ENCODE measurements at places on chromosomes 2 and 18. TPM values are rescaled to one million over a fixed set of nuclear protein-coding genes. Genes with fewer than 3 reads are reported as not detected.

GRCh38 chr2:15556311-15556930 lies 4.7 kb downstream of the NBAS start:
- H3K4me3 ChIP-seq, result no peak overlapping the region
- H3K4me1 ChIP-seq, result peaks cover 19% of the 10 kb centered on the region
- no peak overlapping the region for H3K27ac ChIP-seq
- H3K27me3 ChIP-seq, result no peaks in the 10 kb centered on the region
- no peak for DNase-seq

DNA sequence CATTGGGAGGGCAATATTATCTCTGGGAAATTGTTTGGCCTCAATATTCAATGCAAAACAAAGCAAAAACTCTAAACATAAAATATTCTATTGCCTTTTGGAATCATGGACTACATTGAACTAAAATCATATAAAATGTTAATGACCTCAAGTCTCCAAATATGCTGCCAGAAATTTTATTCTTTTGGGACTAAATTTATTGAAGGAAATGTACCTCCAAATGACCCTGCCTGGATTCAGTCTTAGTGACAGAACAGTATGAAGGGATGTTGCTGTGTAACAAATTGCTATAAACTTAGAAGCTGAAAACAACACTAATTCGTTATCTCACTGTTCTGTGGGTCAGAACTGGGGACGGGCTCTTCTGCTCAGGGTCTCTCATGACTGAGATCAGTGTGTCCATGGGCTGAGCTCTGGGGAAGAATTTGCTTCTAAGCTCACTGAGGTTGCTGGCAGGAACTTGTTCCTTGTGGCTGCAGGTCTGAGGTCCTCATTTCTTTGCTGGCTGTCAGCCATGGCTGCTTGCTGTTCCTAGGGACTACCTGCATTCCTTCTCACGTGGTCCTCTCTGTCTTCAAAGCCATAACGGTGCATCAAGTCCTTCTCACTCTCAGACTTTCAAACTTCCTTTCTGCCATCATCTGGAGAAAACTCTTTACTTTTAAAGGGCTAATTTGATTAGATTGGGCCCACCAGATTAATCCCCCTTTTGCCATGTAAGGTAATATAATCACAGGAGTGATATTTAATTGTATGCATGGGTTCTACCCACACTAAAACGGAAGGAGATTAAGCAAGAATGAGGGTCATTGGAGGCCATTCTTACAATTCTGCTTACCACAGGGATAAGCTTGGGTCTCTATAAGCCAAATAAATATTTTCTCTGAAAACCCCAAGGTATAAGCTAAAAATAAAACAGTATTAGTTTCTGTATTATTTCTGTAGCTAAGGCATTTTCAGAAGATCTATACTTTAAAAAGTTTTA lies 149.0 kb downstream of the ADCYAP1 start:
- H3K27me3 ChIP-seq, result no peaks in the 10 kb centered on the region
- no peaks in the 10 kb centered on the region for H3K36me3 ChIP-seq
- DNase-seq, result no peak
- no peaks in the 10 kb centered on the region for H3K4me1 ChIP-seq
- no peak overlapping the region for H3K27ac ChIP-seq

- no peaks in the 10 kb centered on the region for H3K4me1 ChIP-seq
- no peak overlapping the region for H3K27ac ChIP-seq
- H3K36me3 ChIP-seq, result no peaks in the 10 kb centered on the region
- no peak for DNase-seq
- H3K4me3 ChIP-seq, result no peak overlapping the region
- no peaks in the 10 kb centered on the region for H3K27me3 ChIP-seq
Measured at GRCh38 chr2:228782281-228782680, 488.8 kb downstream of the PID1 start.

- H3K4me3 ChIP-seq, result no peak overlapping the region
- H3K27me3 ChIP-seq, result peaks cover 18% of the 10 kb centered on the region
- DNase-seq, result peak; percentile 11
- H3K27ac ChIP-seq, result no peak overlapping the region
- no peaks in the 10 kb centered on the region for H3K36me3 ChIP-seq
Measured at GRCh38 chr2:179422037-179422643, 157.5 kb upstream of the SESTD1 start.

ABCB11 gene
- not detected for total RNA-seq
